ENCODE measurements at places on chromosomes 5 and 9.

- DNase-seq, result no peak
Measured at GRCh38 chr5:89733772-89734171, 675.8 kb downstream of the CETN3 start.

DNA sequence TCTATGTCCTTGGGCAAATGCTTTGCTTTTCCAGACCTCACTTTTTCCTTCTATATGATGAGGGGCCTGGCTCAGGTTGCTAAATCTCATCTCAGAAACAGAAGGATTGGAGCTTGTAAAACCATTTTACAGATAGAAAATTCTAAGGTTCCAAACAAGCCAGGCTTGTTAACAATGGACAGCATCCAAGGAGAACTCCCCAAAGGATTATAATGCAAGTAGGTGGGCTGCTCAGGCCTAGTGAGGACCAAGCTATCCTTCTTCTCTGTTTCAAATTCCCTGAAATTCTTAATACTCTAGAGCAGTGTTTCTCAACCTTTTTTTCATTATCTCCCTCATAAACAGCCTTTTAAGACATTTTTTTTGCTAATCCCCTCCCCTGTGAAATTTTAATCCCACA lies 269.8 kb downstream of the TMEM38B start:
- no peak for DNase-seq

DNA sequence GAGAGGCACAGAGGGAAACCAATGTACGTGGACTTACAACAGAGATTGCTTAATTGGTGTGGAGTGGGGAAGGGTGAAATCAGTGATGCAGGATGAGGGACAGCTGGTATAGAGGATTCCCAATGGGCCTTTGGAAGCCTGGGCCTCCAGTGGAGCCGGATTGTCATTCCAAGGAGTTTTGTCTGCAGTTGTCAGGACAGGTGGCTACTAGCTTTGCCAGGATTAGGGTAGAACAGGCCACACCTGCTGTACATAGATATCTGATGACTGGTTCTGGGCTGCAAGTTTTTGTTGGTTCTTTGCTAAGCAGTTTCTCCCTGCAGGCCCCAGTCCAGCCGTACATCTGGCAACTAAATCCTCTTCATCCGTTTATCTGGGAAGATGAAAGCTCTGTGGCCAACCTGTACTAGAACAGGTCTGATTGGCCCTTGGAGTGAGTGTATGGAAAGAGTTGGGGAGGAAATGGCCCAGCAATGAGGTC lies 4.2 kb downstream of the SKP2 start:
- DNase-seq, result no peak

DNA sequence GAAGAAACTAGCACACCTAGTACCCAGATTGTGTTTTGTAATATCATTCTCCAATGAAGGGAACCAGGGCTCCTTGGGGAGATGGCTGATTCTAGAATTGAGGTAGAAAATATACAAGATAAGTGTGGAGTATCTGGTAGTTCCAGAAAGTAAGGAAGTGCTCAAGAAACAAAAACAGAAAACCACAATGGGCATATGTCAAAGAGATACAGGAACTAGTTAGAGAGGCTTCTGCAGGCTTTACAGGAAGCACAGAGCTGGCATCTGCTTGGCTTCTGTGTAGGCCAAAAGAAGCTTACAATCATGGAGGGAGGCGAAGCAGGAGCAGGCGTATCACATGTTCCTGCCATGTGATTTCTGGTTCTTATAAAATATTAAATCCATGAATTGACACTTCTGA lies 105.7 kb upstream of the TMEM161B start:
- DNase-seq, result no peak

DNA sequence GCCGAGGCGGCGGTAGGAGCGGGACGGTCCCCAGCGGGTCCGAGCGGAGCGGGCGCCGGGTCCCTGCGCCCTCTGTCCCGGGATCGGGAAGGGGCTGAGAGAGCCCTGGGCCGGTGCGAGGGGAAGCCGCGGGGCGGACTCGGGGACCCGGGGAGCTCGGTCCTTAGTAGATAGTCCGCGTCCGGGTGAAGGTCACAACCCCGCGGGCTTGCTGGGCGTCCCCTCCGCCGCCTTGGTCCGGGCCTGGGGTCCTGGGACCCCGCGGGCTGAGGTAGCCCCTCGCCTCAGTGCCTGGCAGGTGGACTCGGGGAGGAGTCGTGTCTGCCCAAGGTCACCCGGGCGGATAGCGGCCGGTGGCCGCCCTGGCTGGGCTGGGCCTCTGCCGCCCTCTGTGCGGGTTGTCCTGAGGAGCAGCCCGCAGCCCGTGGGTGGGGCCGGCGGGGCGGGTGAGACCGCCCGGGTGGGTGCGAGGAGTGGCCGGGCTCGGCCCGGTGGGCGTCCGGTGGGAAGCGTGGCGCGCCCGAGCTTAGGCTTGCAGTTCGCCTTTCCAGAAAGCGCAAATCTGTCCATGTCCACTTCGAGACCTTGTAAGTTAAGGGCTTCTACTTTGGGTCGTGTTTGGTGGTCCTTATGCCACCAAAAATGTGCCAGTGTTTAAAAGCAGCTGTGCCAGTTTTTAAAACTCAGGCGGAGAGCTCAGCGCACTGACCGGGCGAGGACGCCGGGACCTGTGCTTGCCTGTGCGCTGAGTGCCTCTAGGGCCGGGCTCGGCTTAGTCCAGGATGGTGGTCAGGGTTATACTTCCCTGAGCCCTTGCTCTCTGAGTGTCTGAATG lies 554 bp downstream of the SDHA start:
- DNase-seq, result no peak

GRCh38 chr5:68911840-68912690 lies 181.7 kb upstream of the SLC30A5 start:
- DNase-seq, result no peak

DNA sequence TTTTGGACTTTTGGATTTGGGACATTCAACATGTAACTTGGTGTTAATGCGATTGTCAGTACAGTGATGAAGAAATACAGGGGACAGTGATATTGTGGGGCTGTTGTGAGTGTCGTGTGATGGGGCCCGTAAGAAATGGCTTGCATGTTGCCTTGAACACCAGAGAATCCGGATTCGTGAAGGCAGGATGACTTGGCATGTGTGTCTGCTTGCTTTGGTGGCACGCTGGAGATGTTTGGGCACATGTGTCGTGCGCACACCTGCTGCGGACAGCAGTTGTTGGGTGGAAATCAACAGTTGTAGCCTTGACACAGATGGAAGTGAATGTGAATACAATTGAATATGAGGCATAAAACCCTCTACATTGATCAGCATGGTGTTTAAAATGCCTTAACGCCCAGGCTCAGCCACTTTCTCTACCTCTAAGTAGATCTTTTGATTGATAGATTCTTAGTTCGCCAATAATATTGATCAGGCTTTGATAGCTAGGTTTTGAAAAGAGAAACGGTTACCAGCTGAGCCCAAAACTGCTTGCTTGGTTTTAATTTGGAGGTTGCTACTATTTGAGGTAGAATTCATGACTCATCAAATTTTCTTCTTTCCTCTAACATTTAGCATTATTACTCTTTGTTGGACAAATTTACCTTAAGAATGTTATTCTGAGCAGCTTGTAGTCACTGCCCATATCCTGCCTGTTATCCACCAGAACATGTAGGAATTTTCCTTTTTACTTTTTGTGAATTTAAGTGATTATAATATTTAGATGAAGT lies 94.4 kb downstream of the TRIO start:
- DNase-seq, result no peak

DNA sequence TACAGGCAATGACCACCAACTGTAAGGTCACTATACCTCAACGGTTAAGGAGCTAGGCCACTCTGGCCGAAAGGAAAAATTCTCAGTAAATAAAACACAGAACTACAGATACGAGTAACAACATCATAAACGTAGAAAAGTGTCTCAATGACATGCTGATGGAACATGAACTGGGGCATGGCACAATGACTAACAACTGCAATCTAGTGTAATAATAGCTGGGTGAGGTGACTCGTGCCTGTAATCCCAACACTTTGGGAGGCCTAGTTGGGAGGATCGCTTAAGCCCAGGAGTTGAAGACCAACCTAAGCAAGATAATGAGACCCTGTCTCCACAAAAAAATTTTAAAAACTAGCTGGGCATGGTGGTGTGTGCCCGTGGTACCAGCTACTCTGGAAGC lies 9.8 kb upstream of the RAPGEF6 start:
- DNase-seq, result no peak

- DNase-seq, result no peak
Measured at GRCh38 chr5:61299261-61299681, 32.8 kb upstream of the ZSWIM6 start.

DNA sequence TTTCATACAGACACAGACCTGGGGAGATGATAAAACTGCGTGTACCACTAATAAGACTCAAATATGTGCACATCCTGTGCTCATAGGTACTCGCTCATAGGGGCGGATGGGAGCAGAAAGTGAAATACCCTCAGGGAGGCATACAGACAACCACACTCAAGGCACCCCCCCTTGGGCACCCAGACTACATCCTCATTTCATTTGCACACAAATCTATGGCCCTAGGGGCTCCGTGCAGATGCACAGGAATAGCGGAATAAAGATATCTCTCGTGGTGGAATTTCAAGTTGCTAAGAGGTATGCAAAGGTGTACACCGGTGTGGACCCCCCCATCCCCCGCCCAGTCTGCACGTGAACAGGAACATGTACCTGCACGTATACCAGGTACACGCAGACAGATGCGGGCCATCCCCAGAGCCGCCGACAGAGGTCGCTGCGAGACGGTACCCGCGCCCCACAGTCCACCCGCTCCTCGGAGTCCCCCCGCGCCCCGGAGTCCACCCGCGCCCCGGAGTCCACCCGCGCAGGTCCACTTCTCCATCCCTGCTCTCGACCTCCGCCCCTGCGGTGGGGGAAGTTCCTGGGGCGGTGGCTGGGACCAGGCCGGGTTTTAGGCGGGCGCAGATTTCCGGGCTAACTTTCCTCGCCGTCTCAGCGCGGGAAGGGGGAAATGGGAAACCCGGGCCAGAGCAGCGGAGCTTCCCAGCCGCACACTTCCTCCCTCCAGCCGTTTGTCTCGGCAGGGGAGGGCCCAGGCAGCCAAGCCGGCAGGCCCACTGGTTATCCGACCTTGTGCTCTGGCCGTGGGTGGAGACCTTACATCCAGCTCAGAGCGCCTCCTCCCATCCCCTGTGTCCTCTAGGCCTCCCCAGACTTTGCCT lies 1.0 kb upstream of the IL12B start:
- no peak for DNase-seq

- DNase-seq, result no peak
Measured at GRCh38 chr5:142100307-142100706, 8.3 kb upstream of the NDFIP1 start.

GRCh38 chr5:139651853-139652787 lies 4.0 kb downstream of the CXXC5 start:
- no peak for DNase-seq

DNA sequence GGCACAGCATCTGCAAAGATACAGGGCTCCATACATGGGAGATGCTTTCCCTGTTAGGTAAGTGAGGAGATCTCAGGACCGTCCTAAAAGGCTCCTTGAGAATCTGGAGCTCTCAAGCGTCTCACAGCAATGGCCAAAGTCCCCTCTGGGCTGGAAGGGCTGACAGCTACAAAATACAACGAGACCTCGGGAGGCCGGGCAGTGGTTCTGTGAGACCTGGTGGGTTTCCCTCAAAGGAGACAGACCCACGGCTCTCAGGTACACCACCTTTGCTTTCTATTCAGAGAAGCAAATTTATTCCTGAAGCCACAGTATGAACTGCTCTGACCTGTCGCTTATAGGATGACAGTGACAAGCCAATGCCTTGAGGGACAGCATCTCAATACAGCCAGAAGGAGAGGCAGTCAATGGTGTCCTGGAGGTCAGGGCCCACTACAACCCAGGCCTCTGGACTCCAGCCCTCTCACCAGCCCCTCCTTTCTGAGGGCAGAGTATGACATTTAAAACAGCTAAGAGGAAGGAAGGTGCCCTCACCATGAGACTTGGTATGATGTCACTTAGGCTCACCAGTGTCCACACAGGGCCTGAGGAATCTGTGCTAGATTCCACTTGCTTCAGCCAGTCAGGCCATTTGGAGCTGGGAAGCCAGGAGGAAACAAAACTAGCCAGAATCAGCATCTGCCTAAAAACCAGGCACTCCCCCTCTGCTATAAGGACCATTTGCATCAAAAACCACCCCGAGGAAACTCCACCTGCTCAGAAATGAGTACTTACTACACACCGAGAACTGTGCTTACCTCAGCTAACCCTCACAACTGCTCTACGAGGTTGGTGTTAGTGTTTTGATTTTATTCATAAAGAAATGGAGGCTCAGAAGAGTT lies 86.5 kb upstream of the FSTL4 start:
- DNase-seq, result no peak

DNA sequence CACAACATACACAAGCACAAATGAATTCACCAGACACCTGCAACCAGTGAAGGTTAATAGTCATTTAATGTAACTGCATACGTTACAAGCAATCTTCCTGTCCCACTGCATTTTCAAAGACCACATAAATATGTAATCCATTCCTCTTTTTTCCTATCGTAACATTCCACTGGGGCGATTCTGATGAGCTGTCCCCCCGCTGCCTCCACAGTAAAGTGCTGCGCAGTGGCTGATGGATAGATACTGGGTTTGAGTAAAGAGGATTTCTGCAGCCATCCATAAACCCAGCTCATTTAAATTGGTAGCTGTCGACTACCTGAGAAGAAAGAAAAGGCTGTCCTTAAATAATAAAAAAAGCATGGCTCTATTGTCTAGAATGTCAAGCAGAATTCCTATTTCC lies 181.1 kb downstream of the SPOCK1 start:
- no peak for DNase-seq

GRCh38 chr5:167827766-167828165 lies 463.7 kb upstream of the WWC1 start:
- DNase-seq, result no peak

GRCh38 chr5:67677422-67677970 lies 480.9 kb upstream of the CD180 start:
- no peak for DNase-seq

GRCh38 chr5:61623401-61624069 lies 291.5 kb downstream of the ZSWIM6 start:
- DNase-seq, result no peak

GRCh38 chr9:81472701-81473100 lies 216.6 kb downstream of the TLE1 start:
- DNase-seq, result no peak

DNA sequence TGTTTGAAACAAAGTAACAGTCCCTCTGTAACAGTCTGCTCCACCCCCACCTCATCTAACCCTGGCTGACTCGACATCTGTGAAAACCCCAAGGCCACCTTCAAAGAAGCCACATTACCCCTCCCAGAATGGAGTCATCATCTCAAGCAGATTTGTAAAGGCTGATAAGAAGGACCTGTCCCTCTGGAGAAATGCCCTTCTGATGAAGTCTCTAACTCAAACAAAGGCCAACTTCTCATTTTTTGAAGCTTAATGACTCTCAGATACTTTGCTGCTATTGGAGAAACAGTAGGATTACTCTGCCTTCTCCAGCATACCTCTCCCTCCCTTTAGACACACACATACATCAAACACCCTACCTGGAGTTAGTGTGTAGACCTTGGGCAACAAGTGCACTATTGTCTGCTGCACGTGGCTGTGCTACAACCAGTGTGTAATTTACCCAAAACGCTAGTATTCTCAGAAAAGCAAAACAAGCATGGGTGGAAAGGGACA lies 5.3 kb upstream of the SUSD1 start:
- no peak for DNase-seq

DNA sequence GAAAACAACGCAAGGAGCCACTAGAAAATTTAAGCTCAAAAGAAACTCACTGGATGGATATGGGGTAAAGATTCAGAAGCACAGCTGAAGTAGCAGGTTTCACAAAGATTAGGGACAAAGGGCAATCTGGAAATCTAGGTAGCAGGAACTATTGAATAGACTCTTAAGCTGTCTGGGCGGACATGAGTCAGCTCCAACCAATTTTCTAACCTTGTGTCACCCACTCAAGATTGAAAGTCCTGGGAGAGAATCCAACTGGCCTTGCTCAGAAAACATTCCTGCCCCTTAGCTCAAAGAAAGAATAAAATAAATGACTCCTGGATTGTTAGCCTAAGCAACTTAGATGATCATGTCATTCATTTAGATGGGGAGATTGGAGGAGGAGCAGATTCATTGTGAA lies 69.2 kb downstream of the STK32A start:
- no peak for DNase-seq
